ENCODE measurements at places on chromosomes 3 and 15. TPM values are rescaled to one million over a fixed set of nuclear protein-coding genes. Genes with fewer than 3 reads are reported as not detected.

DNA sequence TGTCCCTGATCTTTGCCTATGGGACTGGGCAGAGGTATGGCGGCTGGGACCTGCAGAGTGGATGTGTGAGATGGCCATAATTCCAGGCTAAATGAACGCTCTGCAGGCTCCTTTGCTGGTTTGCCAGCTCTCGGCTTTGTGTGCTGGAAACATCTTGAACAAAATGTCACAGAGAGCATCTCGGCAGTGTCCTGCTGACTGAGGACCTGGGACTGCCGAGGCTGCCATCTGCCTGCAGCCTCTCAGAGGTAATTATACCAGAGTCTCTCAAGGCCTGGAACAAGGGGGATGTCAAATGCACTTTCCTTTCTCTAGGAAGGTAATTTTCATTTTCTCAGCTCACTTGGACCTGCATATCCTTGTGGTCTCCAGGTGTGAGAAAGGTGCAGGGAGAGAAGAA, 354.2 kb downstream of the PDCD6IP start:
- DNase-seq: no peak

DNA sequence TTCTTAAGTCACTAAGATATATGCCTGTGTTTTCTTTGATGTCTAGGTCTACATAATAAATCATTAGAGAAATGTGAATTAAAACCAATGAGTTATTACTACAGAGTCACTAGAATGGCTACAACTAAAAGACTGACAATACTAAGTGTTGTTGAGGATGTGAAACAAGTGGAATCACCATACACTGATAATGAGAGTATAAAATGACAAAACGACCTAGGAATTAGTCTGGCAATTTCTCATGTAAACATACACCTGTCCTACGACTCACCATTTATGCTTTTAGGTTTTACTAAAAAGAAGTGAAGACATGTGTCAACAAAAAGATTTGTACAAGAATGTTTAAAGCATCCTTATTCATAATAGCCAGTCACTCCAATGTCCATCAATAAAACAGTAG, 75.2 kb upstream of the SATB1 start:
- no peak for DNase-seq

DNA sequence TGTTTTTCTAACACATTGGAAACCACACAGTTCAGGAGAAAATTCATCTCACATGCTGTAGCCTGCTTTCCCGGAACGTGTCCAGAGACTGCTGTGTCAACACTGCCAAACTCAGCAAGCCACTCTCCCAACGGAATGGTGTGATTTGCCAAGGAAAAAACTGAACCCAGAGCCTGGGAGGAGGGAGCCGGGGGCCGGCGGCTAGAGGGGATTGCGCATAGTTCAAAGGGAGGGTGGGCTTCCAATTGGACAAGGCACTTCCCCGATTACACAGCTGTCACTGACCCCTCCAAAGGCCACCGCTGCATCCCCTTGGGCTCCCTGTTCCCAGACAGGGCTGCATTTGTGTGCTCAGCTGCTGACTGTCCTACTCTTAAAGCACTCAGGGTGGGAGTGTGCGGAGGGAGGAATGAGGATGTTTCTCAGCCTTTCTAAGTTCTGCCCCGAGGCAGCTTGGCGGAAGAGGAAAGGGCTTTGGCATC, 256.2 kb downstream of the ZNF621 start:
- DNase-seq: peak; percentile 64

- no peak for DNase-seq
Measured at GRCh38 chr3:50154476-50154839, 666 bp upstream of the SEMA3F start.

DNA sequence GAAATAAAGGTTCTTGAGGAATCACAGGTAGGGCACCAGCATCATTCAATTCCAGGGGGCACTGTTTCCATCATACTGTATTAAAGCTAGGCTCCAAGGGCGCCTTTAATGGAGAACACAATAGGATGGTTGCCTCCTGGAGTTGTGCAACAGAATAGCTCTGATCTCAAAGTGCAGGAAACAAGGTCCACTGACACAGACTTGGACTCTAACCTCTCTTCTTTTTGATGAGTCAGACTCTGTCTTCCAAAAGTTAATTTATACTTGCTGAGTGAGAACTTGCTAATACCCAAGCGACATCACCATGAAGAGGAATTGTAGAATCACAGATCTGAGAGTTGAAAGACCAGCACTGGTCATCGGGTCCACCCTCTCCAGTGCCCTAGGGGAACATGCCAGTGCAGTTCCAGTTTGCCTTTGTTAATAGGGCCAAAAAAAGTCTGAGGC, 94.4 kb upstream of the PHLDB2 start:
- DNase-seq: no peak

DNA sequence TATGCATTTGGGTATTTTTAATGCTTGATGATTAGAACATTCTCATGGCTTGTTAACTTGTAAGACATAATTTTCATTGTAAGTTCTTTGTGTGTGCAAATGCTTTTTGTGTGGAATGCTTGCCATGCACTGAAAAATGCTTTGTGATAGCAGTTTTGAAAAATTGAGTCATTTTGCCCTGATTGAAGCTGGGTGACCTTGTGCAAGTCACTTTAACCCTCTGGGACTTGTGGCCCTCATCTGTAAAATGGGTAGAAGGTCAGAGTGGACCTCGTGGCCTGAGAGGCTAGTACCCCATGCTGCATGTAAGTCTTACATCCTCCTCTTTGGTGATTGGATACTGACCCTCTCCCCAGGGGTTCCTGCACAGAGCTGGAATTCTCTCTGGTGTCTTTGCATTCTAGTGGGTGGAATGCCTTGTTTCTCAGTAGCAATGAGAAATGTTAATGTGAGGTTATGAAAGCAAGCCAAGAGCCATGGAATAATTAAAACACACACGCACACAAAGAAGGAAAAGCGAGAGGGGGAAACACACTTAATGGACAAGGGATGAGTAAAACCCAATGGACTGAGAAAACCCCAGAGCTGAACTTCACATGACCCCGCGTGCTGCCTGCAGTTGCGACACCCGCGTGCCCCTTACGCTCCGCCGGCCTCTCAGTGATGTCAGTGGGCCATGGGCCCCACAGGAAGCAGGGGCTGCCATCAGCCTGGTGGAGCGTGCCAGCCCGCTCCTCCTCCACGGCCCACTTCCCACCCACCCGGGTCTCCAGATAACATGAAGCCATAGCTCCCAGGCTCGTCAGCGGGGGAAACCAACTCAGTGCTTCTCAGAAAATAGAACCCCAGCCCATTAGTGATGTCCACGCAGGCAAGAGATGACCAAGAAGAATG, 44.0 kb downstream of the SMAD3 start:
- DNase-seq: peak; percentile 87

DNA sequence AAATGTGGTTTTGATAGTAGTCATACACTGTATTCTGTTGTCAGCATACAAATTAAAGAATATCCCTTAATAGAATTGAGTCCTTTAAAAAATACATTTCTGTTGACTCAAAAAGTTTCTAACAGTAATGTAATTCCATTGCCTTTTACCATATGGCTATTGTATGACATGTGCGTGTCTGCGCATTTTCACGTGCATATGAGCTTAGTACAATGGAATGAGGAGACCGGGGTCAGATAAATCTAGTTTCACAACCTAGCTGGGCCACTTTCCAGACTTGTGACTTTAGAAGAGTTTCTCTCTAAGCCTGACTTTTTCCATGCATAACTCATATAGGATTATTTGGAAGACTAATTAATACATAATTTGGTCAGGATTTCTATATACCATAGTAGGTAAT, 38.7 kb downstream of the ZBTB38 start:
- DNase-seq: no peak

- peak; percentile 69 for DNase-seq
Measured at GRCh38 chr3:58577269-58577821, at the start of gene FAM107A. Gene FAM107A, minus strand, starts transcription at chr3:58577391. Its CDS starts 7,531 bp downstream, at chr3:58569860.

GRCh38 chr3:53996141-53996874, 104.6 kb upstream of the SELENOK start:
- DNase-seq: no peak

DNA sequence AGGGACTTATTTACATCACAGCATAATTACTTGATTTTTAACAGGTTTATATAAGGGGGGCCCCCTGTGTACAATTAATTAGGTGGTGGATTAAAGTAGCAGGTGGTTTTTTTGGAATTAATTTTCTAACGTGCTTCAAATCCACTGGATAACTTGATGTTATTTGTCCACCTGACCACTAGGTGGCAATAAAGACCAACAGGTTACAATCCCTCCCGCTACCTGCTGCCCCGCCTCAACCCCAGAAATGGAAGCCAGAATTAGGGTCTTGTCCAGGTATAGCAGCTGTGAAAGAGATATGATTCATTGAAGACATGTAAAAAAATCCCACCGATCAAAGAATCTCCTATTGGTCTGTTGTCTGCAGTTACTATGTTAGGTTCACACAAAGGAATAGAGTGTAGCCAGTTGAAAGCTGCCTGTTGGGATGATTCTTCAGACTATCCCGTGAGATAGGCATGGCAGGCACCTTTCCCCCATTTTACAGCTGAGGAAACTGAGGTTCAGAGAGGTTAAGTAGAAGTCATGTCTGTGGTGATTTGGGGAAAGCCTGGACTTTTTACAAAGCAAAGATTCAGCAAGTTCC, 44.0 kb downstream of the MFSD1 start:
- no peak for DNase-seq

GRCh38 chr3:174156200-174156599, 702.9 kb upstream of the NAALADL2 start:
- no peak for DNase-seq

DNA sequence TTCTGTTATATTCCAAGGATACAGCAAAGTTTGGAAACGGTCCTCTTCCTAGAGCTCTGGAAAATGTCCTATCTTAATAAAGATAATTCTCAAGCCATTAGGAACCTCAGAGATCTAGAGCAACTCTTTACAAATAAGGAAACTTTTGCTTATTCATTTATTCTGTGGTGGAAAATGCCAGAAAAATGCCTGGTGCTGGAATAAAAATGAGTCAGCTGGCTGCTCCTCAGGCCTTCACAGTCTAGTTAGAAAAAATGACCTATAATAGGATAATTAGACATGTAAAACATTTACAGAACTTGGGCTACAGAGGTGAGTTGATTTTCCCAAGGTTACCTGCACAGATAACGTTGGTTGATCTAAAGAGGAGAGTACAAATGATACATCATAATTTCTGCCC, 372.5 kb downstream of the NLGN1 start:
- no peak for DNase-seq

- no peak for DNase-seq
Measured at GRCh38 chr3:38348903-38349302, 2.3 kb downstream of the XYLB start.

- DNase-seq: no peak
Measured at GRCh38 chr3:22729212-22729611, 473.9 kb upstream of the UBE2E2 start.

DNA sequence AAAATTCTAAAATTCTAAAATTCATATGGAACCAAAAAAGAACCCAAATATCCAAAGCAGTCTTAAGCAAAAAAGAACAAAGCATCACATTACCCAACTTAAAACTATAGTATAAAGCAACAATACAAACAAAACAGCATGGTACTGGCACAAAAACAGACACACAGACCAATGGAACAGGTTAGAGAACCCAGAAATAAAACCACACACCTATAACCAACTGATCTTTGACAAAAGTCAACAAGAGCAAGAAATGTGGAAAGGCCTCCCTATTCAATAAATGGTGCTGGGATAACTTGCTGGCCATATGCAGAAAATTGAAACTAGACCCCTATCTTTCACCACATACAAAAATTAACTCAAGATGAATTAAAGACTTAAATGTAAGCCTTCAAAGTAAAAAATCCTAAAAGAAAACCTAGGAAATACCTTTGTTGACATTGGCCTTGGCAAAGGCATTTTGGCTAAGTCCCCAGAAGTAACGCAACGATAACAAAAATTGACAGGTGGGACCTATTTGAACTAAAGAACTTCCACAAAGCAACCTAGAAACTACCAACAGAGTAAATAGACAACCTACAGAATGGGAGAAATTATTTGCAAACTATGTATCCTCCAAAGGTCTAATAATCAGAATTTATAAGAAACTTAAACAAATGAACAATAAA, 56.9 kb downstream of the TTBK2 start:
- DNase-seq: no peak

GRCh38 chr3:145182196-145182911, 978.6 kb downstream of the PLOD2 start:
- no peak for DNase-seq

DNA sequence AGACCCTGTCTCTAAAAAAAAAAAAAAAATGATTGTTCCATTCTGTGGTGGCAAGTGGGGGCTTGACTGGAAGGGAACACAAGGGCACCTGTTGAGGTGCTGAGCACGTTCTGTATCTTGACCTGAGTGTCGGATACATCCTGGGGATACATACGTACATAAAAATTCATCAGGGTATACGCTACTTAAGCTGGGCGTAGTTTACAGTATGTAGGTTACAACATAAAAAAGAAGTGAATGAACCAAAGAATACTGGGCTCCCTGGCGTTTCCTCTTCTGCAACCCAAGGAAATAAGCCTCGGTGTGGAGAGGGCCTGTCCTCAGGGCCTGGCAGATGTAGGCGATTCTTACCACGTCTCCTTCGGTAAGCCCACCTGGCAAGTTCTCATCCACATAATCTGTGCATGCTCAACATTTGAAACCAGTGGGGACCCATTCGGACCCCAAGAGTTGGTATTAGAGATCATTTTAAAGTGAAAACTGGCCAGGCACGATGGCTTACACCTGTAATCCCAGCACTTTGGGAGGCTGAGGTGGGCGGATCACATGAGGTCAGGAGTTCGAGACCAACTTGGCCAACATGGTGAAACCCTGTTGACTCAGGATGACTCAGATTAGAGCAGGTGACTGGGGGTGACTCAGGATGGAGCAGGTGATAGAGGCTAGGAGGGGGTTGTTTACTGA, 5.1 kb upstream of the MUC20 start:
- no peak for DNase-seq

GRCh38 chr3:42216302-42216701, 49.7 kb downstream of the CCK start:
- no peak for DNase-seq

GRCh38 chr3:184807549-184807948, 4.4 kb upstream of the VPS8 start:
- no peak for DNase-seq

- no peak for DNase-seq
Measured at GRCh38 chr15:81955382-81956062, 90.3 kb downstream of the MEX3B start.

GRCh38 chr3:138245026-138245425, 57.9 kb downstream of the ARMC8 start:
- DNase-seq: no peak

DNA sequence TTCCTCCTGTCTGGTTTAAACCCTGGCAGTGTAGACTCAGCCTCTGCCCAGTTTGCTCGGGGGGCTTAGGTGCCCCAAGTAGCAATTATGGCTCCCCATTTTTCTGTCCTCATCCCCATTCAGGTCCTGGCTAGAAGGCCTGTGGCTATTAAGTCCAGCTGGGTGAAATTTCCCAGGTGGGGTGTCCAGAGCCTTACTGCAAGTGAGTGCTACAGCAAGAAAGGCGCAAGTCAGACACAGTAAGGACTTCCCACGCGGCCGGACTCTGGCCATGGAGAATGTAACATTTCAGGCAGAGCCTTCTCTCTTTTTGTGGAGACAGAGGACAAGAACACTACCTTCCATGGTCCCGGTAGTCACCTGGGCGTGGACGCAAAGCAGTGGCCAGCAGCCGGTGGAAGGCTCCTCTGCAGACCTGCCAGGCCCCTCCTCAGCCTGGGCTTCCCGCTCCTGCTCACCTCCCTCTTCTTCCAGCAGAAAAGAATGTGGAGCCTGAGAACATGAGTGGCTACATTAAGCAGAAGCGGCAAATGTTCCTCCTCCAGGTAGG, 23.3 kb downstream of the CFAP100 start:
- no peak for DNase-seq

Gene DUOXA2
- not detected for total RNA-seq

Gene ARRDC4
- total RNA-seq: 22.4 TPM

Gene TTLL13
- not detected for total RNA-seq

Gene IGF1R
- total RNA-seq: 56.2 TPM

Gene CLRN1
- not detected for total RNA-seq

Gene MDFIC2
- total RNA-seq: not detected

Gene GPR176
- 4.8 TPM for total RNA-seq

Data from left cardiac atrium (tissue), 4 donors.